Psoas muscle (tissue), 8 donors: ENCODE measurements at places on chromosomes 16 and 17. TPM values are rescaled to one million over a fixed set of nuclear protein-coding genes. Genes with fewer than 3 reads are reported as not detected.

- no peak for DNase-seq
These were observed 169.3 kb downstream of the ZFHX3 start for GRCh38 chr16:72878301-72879269.

DNA sequence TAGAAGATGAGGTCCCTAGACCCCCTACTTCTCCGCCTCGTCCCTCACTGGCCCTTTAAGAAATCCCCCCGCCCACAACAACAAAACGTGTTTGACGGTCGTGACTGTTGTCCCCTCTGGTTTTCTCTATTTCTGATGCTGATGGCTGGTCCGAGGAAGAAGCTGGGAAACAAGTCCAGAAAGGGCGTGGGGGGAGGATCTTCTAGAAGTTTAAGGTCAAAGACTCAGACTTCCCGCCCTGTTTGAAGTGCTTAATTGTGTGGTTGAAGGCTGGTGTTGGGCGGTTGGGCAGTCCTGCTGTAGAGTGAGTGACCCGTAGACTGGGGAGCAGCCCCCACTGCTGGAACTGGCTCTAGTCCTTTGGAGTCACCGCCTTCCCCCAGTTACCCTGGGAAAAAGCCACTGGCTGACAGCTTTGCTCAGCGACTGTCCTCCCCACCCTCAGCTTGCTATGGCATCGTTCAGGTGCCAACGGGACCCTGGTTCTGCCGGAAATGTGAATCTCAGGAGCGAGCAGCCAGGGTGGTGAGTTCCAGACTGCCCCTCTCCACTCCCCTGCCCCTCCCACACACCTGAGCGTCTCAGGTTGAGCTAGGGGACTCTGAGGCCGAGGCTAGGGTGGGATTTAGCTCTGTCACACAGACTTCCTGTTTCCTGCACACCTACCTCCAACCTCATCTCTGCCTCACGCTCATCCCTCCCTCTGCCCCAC is 1.6 kb downstream of the MLLT6 start:
- no peak for DNase-seq

GRCh38 chr17:81871387-81872230 is 472 bp upstream of the ARHGDIA start:
- peak; percentile 98 for DNase-seq

RUSF1 gene
- 8.1 TPM for polyA plus RNA-seq

UNC45B gene
- 33.6 TPM for polyA plus RNA-seq

DNA sequence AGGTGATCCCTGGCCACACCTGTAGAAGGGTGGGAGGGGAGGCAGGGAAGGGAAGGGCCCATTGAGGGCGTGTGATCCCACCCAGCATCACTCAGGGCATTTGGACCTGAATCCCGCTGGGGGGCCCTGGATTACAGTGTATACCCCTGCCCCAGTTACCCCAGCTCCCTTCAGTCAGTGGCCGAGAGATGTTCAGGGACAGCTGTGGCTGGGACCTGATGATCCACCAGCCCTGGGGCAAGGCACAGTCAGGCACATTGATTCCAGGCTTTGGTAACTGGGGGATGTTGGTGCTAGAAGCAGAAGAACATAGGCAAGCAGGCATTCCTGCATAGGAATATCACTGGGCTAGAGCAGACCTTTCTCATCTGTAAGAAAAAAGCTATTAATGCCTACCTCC is 170.3 kb downstream of the FOXL1 start:
- no peak for DNase-seq

DNA sequence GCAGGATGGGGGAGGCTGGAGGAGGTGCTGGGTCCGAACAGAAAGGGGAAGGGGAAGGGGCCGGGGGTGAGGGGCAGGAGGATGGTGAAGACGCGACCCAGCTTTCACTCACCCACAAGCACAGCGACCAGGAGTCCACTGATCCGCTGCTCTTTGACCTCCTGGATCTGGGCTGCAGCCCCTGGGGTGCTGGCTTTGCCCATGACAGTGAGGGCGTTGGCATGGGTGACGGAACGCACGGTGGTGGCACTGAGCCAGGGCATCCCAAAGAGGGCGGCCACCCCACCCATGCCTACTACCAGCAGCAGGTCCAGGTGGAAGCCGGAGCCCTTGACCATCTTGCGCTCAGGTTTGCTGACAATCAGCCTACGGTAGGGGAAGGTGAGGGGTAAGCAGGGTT is 14.9 kb downstream of the SLC4A1 start:
- no peak for DNase-seq

GRCh38 chr16:35797811-35798210 is 2338.4 kb downstream of the TP53TG3F start:
- no peak for DNase-seq

TAOK1 gene
- 6.3 TPM for polyA plus RNA-seq

KRT33B gene
- polyA plus RNA-seq = not detected

KRTAP4-6 gene
- not detected for polyA plus RNA-seq

DNA sequence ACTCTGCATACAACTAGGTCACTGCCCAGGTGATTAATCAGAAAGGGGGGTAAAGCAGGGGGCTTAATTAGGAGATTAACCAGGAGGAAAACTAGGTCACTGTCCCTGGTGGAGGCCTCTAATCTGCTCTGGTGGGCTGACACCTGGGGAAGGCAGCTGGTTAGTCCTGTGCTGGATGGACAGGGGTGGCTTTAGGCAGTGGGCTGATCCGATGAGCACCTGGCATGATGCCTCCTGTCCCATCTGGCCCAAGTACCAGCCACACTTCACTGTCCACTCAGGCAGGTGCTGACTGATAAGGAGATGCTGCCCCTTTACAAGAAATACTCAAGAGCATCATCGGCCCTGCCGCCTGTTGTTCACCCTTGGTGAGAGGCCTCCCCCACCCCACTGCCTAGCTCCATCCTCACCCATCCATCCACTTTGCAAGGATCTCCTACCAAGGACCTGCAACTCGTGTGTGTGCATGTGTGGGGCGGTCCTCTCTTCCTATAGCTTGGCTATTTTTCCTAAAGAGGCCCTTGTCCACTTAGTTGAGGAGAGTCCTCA is 13.8 kb upstream of the RCVRN start:
- DNase-seq = no peak
